ENCODE measurements at places on chromosomes 12 and 14.

- DNase-seq: no peak
These were observed 57.9 kb downstream of the BCL2L14 start for GRCh38 chr12:12128670-12129069.

GRCh38 chr12:103529306-103529705, 33.5 kb upstream of the C12orf42 start:
- DNase-seq: no peak

DNA sequence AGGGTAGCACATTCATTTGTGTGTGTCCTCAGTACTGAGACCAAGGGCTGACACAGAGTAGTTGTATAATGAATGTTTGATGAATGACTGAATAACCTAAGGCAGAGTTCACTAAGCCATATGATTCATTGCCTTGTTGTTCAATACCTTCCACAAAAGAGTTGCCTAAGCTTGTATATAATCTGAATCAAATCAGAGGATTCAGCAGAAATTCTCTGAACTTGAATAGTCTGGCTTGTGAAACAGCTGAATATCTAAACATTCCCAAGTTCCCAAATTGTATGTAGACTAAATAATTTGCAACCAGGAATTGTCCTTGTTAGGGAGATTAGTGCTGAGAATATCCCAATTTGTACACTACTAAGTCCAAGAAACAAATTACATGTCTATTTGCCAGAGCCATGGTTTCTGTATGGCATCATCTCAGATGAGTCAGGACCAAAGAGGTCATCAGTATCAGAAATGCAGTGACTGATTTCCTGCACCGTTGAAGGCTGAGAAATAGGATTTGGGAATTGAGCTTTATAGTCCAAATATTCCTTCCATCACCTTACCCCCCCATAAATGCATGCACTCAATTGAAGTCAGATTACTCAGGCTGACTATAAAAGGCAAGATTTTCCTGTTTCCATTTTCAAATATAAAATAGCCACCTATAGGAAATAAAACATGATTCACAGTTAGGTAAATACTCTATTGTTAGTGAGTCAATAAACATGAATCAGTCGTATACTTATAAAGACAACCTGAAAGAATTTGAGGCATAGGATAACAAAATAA, 168.7 kb downstream of the PHLDA1 start:
- DNase-seq: no peak

- no peak for DNase-seq
These were observed 9.6 kb downstream of the PRKAG1 start for GRCh38 chr12:49008943-49009342.

DNA sequence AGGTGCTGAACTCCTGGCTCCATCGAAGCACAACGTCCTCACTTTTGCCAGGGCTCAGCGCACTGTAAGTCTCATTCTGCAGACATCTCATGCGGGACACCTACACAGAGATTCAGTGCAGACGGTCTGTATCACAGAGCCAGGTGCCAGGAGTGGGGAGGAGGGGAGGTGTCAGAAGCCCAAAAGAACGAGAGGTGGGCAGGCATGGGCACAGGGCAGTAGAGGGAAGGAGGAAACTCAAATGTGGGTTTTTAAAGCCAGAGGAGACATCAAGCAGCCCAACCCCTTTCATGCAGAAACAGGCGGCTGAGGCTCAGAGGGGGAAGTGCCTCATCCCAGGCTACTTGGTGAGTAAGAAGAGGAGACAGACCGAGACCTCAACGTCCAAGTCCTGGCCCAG, 2.5 kb upstream of the LPAR5 start:
- DNase-seq: no peak

DNA sequence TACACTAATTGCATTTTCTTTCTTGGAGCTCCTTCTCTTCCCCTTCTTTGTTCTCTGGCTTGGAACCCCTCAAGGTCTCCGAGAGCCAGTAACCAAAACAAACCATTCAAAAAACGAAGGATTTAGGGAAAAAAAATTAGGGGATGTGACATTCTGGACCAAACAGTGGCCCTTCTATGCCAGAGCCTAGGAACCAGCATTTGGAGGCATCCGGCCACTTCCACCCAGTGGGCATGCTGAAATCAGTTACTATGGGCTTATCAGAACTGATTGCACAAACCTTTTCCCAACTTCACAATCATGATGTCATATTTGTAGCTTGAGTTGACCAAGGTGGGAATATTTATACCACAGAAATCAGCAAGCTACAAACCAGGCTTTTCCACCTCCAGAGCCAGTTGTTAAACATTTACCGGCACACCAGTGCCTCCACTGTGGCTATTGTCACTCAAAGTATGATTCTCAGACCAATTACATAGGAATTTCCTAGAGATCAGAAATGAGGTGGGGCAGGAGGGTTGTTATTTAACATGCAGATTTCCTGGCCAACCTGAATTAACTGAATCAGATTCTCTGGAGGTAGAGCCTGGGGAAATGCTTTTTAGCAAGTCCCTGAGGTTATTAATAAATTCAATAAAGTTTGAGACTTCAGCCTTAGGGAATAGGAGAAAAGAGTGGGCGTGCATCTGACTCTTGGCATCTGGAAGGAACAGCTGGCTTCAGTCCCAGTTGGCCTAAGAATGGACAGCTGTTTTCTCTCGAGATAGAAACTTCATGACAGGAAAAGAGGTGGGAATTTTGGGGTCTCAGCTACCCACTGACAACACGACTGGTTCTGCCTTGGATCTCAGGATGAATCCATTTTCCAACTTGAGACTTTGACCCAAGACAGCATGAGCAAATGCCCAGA, 273.9 kb downstream of the ZFP36L1 start:
- no peak for DNase-seq

- DNase-seq: no peak
These were observed 13.6 kb downstream of the SERPINA1 start for GRCh38 chr14:94374749-94375260.

DNA sequence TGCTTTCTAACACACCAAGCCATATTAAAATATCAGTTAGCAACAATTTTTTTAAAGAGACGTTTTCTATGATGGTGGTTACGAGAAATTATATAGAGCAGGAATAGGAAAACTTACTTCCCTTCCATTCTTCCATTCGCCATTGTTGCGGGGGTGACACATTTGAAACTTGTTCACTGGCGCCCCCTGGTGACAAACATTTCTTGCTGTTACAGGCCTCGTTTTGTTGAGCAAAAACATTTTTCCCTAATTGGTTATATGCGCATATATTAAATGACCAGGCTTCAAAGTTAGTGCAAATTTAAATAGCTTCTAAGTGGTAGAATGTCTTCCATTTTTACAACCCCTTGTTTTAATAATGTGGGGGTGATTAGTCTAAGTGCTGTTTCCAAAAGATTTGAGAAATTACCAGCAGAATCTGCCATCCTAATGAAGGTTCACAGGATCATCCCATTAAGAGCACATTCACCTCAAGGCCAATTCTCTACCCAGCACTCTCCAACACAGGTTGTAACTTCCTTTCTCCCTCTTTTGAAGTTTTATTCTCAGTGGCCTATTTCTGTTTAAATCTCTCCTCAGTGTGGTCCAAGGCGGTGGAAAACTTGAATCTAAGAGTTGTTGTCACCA, 1124.7 kb downstream of the FLRT2 start:
- no peak for DNase-seq

DNA sequence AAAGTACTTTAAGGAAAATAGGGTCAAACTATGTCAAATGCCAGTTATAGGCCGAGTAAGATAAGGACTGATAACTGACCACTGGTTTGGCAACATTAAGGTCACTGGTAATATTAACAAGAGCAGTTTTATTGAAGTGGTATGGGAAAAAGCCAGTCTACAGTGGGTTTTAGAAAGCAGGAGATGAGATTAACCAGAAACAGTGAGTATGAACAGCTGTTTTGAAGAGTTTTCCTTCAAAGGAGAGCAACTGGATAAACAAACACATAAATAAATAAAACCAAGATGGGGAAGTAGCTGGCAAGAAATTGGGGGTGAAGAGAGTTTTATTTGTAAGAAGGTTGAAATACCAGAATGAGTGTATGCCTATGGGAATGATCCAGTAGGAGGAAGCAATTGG, 30.3 kb downstream of the KITLG start:
- DNase-seq: no peak

GRCh38 chr14:85572845-85573244, 42.9 kb downstream of the FLRT2 start:
- DNase-seq: no peak

GRCh38 chr14:76832503-76832988, 6.3 kb downstream of the LRRC74A start:
- DNase-seq: no peak

GRCh38 chr12:43241986-43242385, 310.0 kb downstream of the ADAMTS20 start:
- no peak for DNase-seq

GRCh38 chr14:100684961-100685360, 41.7 kb upstream of the DLK1 start:
- no peak for DNase-seq

DNA sequence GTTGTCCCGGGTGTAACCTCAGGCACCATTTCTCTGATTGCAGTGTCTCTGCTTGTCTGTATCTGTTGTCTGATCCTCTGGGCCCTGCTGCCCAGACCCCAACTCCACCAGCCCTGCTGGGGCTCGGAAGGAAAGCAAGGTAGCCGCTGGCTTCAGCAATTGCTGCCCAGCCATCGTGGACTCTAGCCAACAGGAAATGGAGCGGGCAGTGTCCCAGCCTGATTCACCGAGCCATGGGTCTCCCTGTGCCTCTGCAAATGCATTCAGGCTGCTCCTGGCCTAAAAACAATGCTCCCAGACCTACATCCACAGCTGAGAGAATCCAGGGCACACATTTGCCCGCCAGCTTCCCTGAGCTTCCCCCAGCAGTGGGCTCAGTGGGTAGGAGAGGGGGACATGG, 9.2 kb downstream of the TUNAR start:
- DNase-seq: no peak

- no peak for DNase-seq
These were observed 86.2 kb upstream of the DCD start for GRCh38 chr12:54734196-54734950.

GRCh38 chr12:91778938-91779400, 366.7 kb downstream of the BTG1 start:
- DNase-seq: no peak

- no peak for DNase-seq
These were observed 59.1 kb downstream of the TMEM132D start for GRCh38 chr12:129844662-129845220.

DNA sequence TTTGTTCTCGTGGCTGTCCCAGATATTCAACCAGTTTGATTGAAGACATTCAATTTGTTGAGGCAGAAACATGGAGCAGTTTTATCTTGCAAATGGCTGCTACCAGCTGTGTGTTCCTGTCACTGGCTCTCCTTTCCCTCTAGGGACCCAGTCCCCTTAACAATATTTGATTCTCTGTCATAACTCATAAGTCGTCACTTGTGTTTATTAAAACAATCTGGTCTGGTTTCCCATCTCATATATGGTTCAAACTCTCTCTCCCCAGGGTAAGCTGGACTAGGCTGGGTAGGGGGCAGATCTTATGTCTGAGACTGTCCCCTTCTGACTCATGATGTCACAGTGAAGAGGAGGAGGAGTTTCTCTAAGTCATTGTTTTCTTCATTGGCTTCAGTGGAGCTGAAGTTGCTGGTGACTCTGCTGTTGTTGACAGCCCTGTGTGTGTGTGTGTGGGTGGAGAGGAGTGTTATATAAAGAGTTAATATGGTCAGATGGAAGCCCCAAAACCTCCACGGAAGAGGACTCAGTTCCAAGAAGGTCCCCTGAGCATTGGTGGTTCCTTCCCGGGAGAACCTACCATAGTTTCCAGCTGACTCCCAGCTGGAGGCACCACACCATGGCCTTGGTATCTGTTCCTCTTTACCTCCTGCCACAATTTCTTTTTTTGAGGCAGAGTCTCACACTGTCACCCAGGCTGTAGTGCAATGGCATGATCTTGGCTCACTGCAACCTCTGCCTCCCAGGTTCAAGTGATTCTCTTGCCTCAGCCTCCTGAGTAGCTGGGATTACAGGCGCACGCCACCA, 16.1 kb upstream of the GNG2 start:
- no peak for DNase-seq

DNA sequence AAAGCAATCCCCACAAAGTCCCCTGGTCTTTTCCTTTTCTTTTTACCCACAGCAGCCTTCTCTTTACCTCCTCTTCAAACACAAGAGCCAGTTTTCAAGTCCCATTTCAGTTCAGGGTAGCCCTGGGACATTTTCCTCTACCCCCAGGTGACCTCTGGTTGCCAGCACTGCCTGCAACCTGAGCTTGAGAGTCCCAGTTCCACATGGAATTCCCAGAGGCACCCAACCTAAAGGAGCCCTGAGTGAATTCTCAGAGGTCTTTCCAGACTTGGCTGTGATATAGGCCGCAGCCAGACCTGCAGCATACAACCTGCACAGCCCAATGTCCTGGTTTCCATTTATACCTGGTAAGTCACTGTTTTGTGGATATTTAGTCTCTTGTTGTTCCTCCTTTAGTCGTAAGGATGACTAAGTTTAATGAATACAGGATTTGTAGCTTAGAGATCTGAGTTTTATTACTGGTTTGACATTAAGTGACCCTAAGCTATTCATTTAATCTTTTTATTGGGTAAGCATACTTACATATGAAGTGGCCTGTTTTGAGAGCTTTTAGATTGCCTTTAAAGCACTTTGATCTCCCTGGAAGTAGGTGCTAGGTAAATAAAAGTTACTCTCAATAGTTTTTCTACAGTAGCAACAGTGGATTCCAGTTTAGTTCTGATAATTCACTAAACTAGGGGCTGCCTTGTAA, 159.8 kb downstream of the TGFB3 start:
- no peak for DNase-seq

DNA sequence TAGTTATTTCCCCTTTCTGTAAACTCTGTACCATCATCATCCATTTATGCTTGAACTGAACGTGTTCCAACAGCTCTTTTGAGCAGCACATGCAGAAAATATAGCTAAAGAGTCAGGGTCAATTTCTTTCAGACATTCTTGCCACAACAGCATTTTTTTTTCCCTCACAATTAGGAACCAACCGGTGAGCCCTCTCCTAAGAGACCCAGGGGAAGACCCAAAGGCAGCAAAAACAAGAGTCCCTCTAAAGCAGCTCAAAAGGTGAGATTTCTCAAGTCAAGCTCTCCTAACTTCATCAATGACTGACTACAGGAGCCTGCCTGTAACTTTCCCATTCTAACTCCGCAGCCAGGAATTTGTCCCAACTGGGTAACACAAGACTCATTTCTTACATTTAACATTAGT, 3.5 kb downstream of the HMGA2 start:
- DNase-seq: no peak

DNA sequence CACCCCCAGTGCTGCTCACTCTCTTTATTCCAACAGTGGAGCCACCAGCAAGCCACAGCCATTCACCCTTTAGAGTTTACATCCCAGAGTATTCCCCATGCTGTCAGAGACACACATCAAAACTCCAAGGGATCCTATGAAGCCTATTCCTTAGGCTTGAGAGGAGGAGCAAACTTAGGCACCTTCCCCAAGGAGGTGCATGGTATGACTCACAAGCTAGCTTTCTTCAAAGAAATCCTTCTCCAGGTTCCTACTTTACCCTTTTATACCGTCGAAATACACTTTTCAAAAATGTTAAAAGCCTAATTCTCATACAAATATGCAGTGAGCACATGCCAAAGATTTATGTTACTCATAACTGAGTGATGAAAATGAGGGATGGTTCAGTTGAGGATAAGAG, 175.4 kb downstream of the ETNK1 start:
- DNase-seq: no peak

GRCh38 chr12:71371122-71371521, 68.5 kb upstream of the LGR5 start:
- no peak for DNase-seq
